ENCODE measurements at places on chromosomes 1 and 21.

GRCh38 chr1:32990887-32991286 is 26.3 kb upstream of the RNF19B start:
- DNase-seq = no peak

DNA sequence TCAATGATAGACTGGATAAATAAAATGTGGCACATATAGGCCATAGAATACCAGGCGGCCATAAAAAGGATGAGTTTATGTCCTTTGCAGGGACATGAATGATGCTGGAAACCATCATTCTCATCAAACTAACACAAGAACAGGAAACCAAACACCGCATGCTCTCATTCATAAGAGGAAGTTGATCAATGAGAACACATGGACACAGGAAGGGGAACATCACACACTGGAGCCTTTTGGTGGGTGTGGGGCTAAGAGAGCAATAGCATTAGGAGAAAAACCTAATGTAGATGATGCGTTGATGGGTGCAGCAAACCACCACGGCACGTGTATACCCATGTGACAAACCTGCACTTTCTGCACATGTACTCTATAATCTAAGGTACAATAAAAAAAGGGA is 883.4 kb upstream of the PRMT6 start:
- DNase-seq = no peak

- no peak for DNase-seq
Measured at GRCh38 chr1:172960454-172961208, 90.1 kb downstream of the TNFSF18 start.

- no peak for DNase-seq
Measured at GRCh38 chr21:34221331-34222030, 142.3 kb upstream of the KCNE2 start.

DNA sequence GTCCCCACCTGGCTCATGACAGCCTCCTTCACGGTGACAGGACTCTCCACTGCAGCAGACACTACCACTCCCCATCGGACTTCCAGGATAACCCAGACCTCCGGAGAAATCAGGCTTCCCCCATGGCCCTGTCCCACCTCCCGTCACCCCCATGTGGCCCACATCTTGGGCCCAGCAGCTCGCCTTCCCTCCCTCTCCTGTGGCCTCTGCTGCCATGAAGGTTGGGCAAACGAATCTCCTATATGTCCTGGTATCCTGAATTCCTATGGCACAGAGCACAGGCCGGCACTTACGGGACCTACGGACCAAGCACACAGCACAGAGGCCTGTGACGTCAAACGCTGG is 82.0 kb downstream of the NPHP4 start:
- no peak for DNase-seq

DNA sequence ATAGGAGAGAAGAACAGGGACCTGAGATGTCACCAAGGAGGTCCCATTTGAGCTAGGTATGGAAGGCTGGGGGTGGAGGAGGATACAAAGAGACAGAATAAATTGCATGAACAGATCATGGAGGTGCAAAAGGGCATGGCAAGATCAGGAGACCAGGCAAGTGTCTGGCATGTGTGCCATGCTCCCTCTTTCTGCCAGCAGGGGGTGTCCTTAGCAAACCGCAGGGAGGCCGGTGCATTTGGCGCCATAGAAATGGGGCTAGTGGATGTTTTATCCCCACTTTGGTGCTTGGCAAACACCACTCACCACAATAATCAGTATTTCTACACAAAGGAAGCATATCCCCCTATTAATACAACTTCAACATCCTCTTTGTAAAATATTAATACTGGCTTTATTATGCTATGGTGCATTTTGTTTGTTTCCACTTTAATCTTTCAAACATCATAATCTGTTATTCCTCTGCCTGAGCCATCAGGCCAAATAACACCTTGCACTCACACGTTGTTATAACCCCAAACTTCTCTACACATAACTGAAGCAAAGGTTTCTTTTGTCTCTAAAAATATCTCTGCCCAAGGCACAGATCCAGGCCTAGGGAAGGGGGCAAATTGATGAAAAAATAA is 25.9 kb downstream of the S100A6 start:
- no peak for DNase-seq

- DNase-seq = no peak
Measured at GRCh38 chr1:205262731-205263171, 35.0 kb downstream of the TMCC2 start.

GRCh38 chr1:162216604-162217003 is 147.1 kb downstream of the NOS1AP start:
- no peak for DNase-seq

DNA sequence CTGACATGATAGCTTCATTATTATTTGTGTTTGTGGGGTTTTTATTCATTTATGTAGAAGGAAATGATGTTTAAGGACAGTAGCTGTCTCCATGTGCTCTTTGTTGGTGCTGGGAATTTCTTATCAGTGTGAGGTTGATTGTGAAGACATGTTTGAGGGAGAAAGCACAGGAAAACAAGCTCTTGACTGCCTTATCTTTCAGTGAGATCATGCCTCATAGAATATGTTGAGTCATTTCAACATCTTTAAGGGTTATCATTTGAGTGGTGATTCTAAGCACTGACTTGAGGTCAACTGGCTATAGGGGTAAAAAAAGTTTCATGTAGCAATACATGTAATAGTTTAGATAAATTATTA is 405.1 kb upstream of the ADAMTS5 start:
- DNase-seq = no peak

GRCh38 chr1:226691247-226691646 is 47.8 kb downstream of the ITPKB start:
- DNase-seq = no peak

GRCh38 chr1:28086651-28087050 is 1.8 kb downstream of the EYA3 start:
- DNase-seq = no peak

GRCh38 chr1:247177755-247178154 is 5.9 kb upstream of the ZNF124 start:
- no peak for DNase-seq

GRCh38 chr1:202531472-202531811 is 178.8 kb downstream of the SYT2 start:
- DNase-seq = no peak

DNA sequence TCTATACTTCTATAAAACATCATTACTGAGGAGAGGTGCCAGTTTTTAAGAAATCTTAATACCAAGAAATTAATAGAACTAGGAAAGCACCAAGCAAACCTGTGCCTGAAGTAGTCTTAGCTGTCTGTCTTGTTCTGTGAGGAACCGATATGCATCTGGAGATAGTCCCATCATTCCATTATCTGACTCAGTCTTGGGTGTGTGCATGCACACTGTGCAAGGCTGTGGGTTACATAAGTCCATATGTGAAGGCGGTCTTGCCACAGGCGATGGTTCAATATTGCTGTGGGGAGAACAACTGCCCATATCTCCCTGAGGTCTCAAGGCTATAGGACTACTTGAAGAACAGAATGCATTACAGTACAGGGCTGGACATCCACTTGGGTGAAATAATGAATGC is 33.8 kb downstream of the STIL start:
- DNase-seq = no peak

DNA sequence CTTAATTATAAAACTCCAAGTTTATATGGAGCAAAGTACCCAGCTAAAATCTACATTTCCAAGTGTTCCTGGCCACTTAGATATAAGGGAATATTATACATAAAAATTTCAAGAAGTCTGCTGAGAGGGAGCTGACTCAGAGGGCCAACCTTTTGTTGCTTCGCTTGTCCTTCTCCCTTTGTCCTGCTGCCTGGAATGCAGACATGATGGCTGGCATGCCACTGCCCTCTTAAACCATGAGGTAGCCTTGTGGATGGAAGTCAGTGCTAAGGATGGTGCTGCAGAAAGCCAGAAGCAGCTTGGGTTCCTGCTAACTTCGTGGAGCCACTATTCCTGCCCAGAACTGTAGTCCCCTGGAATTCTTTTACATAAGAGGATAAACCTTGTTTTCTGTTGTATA is 38.9 kb upstream of the SRP9 start:
- DNase-seq = no peak

GRCh38 chr1:198316546-198317100 is 159.8 kb downstream of the NEK7 start:
- DNase-seq = no peak

GRCh38 chr1:18037651-18038050 is 69.9 kb upstream of the IGSF21 start:
- DNase-seq = no peak

- no peak for DNase-seq
Measured at GRCh38 chr1:36031441-36031840, 52.5 kb upstream of the TEKT2 start.

DNA sequence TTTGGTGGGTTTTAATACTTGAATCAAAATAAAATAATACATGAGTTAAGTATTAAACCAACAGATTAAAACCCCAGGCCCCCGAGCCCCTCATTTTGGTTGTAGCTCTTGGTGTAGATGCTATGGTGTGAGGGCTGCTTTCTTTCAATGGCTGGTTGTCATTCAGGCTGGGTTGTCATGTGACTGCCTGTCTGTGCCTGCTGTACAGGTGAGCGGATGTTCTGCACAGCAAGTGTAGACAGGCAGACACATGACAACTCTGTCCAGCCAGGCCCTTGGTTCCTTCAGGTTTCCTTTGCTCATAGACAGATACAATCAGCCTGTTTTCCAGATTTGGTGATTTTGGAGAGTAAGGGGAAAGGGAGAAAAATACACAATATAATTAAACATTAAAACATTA is 281.9 kb upstream of the C1orf105 start:
- DNase-seq = no peak

GRCh38 chr1:229980009-229980408 is 87.0 kb upstream of the GALNT2 start:
- DNase-seq = no peak

DNA sequence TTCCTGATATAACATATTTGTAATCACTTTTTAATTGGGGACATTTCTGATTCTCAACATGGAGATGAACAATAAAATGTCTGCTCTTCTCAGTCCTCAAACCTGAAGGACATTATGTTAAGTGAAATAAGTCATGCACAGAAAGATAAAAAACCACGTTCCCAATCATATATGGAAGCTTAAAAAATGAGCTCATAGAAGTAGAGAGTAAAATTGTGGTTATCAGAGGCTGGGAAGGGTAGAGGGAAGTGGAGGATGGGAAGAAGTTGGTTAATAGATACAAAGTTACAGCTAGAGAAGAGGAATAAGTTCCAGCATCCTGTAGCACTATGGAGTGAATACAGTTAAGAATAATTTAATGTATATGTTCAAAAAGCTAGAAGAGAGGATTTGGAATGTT is 1.5 kb upstream of the CD48 start:
- DNase-seq = no peak

DNA sequence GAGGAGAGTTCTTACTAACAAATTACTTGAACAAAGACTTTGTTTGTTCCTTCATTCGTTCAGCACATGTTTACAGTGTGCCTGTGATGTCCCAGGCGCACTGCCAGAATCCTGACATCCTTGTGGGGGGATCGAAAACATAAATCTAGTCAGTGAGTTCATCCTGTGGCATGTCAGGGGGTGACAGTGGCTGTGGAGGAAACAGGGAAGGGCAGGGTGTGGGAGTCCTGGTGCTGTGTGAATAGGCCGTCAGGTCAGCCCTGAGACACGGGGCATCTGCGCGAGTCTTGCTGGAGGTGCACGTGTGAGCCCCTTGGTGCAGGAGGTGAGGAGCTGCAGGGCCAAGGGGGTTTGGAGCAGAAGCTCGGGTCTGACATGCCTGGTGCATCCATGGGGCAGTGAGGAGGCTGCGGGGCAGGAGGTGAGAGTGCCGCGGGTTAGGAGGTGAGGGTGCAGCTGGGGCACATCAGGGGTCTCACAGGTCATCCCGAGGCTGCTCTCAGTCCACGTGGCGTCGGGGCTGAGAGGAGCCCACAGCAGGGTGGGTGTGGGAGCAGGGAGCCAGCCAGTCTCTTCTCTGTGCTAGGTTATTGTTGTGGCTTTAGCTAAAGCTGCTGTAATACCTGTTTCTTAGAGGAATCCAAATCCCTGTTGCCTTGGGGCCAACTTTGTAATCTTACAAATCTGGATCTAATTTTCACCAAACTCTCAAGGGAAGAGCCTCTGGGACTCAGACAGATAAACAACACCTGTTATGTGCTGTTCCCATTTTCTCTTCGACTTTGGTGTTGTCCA is 93.4 kb downstream of the PCBP3 start:
- no peak for DNase-seq

- no peak for DNase-seq
Measured at GRCh38 chr1:23108918-23109533, 59.6 kb downstream of the LUZP1 start.

GRCh38 chr1:225881081-225881958 is 860 bp downstream of the TMEM63A start:
- no peak for DNase-seq

DNA sequence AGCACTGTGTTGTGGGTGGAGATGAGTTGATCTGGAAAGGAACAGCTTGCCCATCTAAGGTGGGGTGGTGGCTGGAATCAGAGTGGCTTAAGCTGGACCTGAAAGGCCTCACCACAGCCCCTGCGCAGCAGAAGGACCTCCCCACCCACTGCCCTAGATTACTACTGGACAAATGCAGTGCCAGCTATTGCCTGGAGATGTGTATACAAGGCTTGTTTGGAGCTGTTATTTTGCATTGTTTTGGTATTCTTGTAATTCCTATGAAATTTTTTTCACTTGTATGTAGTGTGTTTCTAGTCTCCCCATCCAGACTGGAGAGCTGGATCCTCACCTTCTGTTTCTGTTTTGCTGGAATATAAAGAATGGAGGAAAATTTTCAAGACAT is 1.3 kb upstream of the SLC30A1 start:
- DNase-seq = no peak

- DNase-seq = no peak
Measured at GRCh38 chr1:217076902-217077301, 353.7 kb upstream of the ESRRG start.

GRCh38 chr1:220330265-220330664 is 58.0 kb upstream of the RAB3GAP2 start:
- no peak for DNase-seq

GRCh38 chr1:8315573-8316475 is 2.1 kb upstream of the SLC45A1 start:
- DNase-seq = no peak

DNA sequence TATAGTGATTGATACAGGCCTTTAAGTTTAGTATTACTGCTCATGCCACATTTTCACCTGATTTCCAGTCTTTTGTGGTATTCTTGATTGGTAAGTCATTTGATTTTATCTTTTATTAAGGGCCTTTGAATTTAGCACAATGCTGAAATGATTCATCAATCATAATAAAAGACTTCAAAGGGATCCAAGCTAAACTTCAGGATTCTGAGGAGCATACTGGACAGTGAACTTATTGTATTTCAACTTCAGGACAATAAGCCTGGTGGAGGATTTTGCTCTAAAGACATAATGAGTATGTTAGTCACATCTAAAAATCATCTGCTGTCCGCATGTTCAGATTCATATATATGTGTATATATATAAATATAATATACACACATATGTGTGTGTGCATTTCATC is 233.3 kb downstream of the SETD4 start:
- no peak for DNase-seq

GRCh38 chr1:247647864-247648263 is 31.7 kb downstream of the OR13G1 start:
- no peak for DNase-seq
